Suprapubic skin (tissue), 4 donors: ENCODE measurements at places on chromosomes 5 and 9.

GRCh38 chr9:122360891-122361290 lies 9.9 kb upstream of the PTGS1 start:
- no peak for DNase-seq

DNA sequence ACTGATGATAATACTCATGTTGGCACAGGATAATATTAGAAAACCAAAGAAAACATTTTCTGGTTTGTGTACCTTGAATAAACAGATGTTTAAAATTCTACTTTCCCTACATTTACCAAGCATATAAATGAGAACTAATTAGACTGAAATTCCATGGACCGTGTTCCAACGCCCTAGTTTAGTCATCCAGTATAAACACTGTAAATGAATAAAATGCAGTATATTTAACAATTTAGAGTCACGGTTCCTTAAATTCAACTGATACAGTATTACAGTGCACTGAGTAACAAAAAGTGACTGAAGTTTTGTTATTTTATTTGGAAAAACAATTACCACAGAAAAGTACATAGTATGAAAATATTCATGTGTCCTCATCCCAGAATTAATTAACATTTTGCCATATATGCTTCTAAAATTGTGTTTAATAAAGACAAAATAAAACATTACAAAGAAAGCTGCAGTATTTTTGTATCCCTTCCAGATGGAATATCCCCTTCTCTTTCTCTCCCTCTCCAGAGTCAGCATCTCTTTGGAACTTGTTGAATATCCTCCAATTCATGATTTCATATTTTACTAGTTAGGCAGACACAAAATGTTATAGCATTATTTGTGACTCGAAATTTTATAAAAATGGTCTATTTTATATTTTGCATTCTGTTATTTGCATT lies 112.5 kb downstream of the HMHB1 start:
- DNase-seq, result no peak

- no peak for DNase-seq
Measured at GRCh38 chr9:130732136-130732535, 38.6 kb downstream of the EXOSC2 start.

DNA sequence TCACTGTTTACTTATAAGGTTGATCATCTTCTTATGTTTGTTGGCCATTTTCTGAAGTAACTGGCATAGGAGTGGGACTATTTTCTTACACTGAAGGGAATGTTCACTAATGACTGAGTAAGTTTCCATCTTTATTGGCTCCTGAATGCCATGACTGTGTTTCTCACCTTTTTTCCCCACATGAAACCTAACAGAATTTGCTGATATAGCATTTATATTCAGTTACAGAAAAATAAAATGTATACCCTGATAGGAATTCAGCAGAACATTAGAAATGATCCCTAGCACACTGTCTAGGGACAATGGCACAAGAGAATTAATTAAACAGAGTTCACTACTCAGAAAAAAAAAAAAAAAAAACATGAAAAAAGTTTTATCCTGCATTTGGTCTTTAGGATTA lies 1465.1 kb upstream of the C9orf72 start:
- no peak for DNase-seq

- DNase-seq, result no peak
Measured at GRCh38 chr9:132784286-132784830, 93.7 kb downstream of the AK8 start.

DNA sequence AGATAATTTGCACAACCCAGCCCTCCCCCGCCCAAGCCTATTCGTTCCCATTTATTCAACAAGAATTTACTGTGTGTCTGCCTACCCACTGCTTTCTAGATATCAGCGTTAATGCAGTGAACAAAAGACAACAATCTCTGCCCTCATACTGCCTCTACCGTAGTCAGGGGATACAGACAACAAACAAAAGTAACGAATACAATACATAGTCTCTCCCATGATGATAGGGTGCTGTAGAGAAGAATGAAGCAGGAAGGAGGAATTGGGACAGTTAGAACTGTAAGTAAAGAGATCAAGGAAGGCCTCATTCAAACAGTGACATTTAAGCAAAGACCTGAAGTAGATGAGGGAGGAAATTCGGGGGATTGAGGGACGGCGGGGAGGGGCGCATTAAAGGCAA lies 1.7 kb downstream of the GFM2 start:
- DNase-seq, result no peak

DNA sequence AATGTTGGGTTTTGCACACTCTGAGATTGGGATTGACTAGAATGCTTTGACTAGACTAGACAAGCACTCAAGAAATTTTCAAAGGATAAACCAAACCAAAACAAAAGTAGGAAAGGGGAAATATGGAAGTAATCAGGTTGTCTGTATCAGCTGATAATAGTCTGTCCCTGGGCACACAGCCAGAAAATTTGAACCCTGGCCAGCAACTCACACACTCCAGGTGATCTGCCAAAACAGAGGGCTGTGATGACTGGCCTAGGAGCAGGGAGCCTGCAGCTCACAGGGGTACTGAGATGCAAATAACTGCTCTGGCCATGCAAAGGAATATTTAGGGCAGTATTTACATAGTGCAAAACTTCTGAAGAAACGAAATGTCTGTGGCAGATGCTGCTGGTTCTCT lies 112.3 kb upstream of the SMIM23 start:
- DNase-seq, result no peak
